ENCODE measurements at places on chromosomes 3 and 15.

DNA sequence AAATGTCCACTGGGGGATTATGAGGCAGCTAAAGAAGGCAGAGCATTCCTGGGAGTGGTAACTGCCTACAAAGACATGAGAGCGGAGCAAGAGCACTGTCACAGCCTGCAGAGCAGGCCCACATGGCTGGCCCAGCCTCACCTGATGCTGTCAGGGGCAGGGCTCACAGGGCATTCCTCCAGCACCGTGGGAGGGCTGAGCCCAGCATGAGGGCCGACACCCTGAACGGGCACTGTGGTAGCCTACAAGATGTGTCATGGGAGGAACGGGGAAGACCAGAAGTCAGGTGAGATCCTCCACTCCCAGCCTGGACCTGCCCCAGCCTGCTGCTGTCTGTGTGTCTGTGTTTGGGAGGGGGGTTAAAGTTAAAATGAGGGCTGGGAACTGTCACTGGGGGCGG lies 30.1 kb downstream of the CCDC12 start:
- no peak for DNase-seq

DNA sequence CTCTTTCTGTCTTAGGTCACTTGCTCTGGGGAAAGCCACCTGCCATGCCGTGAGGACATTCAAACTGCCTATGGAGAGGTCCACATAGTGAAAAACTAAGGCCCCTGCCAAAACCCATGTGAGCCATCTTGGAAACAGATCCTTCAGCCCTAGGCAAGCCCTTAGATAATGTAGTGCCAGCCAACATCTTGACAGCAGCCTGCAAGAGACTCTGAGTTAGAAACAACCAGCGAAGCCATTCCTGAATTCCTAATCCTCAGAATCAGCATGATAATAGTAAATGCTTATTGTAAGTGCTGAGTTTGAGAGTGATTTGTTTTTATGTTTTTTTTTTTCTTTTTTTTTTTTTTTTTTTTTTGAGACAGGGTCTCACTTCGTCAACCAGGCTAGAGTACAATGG lies 40.6 kb downstream of the LEO1 start:
- DNase-seq, result no peak

DNA sequence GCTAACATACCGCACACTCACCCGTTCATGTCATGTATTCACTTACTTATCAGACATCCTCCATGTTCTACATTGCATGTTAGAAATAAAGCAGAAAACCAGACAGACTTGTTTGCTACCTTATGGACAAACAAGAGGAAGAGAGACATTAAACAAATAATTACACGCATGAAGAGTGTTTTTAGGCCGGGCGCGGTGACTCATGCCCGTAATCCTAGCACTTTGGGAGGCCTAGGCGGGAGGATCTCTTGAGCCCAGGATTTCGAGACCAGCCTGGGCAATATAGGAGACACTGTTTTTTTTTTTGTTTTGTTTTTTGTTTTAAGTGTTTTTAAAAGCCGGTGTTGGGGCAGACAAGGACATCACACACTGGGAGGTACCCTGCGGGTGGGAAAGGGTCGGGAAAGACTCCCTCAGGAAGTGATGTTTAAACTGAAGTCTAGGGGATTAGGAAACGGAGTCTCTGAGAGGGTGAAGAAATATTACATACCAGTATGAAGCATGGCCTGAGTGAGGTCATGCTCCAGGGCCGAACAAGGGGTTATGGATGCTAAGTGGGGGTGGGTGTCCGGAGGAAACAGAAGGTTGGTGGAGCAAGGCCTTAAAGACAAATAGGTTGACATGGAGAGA lies 2.1 kb upstream of the USP3 start:
- DNase-seq, result no peak

GRCh38 chr3:53236112-53236841 lies 19.5 kb downstream of the TKT start:
- peak; percentile 71 for DNase-seq

GRCh38 chr3:84960581-84960980 lies 1.8 kb downstream of the CADM2 start:
- DNase-seq, result no peak

GRCh38 chr15:60905587-60905986 lies 323.5 kb downstream of the RORA start:
- DNase-seq, result no peak

DNA sequence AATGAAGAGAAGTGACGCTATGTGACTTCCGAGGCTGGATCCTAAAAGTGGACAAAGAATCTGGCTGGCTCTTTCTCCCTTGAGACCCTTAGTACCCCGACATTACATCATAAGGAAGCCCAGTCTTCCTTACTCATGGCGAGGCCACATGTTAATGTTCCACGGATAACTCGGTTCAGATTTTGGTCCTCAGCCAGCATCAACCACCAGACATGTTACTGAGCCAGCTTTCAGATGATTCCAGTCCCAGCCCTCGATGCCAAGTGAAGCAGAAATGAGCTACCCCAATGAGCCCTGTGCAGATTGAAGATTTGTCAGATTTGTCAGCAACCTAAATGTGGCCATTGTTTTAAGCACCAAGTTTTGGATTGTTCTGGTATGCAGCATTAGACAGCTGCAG lies 46.6 kb downstream of the SLCO2A1 start:
- DNase-seq, result no peak

- DNase-seq, result no peak
Observed at GRCh38 chr3:5613599-5613998, 426.1 kb downstream of the EDEM1 start.

Measured in non-pigmented ciliary epithelial cell (primary cell).